ENCODE measurements at places on chromosomes 12 and 14. TPM values are rescaled to one million over a fixed set of nuclear protein-coding genes. Genes with fewer than 3 reads are reported as not detected.

DNA sequence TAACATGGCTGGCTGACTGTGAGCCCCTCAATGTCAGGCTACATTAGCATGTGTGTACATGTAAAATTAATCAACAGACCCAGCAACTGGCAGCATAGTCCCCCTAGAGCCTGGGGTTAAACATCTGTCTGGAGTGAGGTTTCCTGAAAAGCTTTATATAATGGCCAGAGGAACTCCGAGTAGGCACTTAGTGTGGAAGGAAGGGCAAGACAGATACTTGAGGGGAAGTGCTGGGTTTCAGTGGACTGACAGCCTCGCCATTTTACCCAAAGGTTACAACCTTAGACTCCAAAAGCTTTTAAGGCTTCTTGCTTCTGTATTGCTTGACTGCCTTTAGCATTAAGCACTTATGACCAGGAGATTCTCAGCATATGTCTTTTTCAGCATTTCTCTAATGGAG lies 430.8 kb downstream of the FLRT2 start:
- no peak for DNase-seq

DNA sequence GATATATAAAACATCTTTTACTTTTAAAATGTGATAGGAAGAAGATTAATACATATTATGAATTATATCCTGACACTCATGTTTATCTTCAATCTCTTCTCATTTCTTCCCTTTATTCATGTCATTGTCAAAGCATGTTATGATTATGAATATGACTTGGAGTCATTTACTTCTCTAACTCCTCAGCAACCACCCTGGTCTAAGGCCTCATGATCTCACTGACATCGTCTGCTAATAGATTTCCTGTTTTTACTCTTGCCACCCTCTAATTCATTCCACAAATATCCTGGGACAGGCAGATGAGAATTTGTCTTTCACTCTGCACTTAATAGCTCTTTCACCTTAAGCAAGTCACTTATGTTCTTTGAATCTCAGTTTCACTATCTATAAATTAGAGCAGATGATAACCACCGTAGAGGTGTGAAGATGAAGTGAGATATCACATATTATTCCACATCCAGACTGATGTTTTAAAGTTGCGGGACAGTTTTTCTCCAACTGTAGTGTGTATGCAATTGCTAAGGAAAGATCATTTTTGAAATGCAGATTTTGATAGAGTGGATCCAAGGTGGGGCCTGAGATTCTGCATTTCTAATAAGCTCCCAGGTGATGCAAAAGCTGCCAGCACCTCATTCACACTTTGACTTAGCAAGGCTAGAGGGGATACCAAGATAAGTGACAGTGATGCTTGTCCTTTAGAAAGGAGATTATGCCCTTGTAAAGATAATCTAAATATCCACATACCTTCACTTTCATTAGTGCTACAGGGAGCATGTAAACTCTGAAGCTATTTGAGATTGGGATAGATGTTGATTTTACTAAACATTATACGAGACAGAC lies 3.3 kb upstream of the IAPP start:
- no peak for DNase-seq

- DNase-seq: no peak
These were observed 46.0 kb downstream of the MYO1H start for GRCh38 chr12:109393437-109394345.

The TAS2R42 gene
- not detected for total RNA-seq

DNA sequence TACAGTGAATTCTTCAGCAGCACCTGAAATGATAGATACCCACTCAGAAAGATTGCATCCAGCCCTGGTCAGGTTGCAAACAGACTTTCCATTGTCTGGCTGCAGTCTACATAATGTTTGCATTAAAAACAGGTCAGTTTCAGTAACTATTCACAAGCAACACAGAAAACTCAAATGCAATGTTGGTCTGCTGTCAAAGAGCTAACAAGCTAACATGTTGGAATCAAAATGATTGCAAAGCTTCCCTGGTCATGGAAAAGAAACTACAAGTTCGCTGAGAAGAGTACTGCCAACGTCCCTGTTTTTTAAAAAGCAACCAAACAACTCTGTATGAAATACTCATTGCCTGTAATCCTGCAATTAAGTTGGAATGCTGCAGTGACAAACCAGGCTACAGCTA lies 374.7 kb downstream of the ADAMTS20 start:
- DNase-seq: no peak

The RASAL1 gene
- total RNA-seq: 0.64 TPM

- no peak for DNase-seq
These were observed 52.2 kb upstream of the SRP54 start for GRCh38 chr14:34930591-34931091.

DNA sequence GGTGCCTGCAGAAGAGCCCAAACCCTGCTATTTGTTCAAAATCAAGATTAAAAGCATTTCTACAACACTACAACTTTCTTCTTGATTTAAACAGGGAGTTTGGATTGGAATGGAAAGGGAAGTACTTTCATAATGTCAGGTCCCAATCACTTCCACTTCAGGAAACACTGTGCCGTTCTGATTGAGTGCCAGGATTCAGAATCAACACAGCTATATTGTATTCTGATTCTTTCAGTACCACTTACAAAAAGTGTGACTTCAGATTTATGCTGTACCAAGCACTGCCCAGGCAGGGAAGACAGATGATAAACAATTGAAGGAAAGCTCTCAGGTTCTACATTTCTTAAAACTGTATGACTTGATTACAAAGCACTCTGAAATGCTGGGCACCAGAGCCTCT lies 3.2 kb downstream of the TDP1 start:
- no peak for DNase-seq

DNA sequence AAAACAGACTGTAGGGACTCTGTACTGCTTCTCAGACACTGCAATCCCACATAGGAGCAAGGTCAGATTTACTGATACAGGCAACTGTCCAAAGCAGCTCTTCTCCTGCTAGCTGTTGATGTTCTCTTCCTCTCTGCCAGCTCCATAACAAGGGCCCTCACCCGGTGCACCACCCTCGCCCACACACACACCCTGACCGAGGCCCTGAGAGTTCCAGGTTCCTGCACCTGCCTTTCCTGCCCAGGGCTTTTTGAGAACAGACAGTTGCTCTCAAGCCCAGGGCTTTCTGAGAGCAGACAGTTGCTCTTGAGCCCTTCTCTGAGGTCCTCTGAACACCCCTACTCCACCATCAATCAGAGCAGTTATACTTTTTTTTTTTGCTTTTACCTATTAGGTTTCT lies 233.8 kb upstream of the GARIN6 start:
- no peak for DNase-seq

GRCh38 chr14:102799684-102800562 lies 22.7 kb downstream of the TRAF3 start:
- DNase-seq: no peak

DNA sequence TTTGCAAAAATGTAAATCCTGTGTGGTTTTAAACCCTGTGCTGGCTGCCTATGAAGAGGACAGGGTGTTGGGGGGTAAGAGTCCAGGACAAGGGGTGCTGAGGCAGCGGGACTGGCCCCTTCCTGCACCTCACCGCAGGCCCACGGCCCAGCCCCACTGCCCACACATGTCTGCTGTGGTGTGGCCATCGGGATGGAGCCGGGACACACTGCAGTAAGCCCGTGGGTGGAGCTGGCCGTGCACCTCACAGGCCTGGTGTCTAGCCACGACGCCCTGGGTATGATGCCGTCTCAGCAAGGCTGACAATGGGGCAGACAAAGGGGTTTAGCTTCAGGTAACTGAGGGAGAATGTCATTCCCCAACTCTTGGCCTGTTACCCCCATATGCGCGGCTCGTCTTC lies 19.6 kb downstream of the AMN start:
- no peak for DNase-seq

The ATXN7L3B gene
- 11.3 TPM for total RNA-seq

The TESPA1 gene
- total RNA-seq: not detected

The SRRM4 gene
- not detected for total RNA-seq

The FKBP11 gene
- total RNA-seq: 38.8 TPM

DNA sequence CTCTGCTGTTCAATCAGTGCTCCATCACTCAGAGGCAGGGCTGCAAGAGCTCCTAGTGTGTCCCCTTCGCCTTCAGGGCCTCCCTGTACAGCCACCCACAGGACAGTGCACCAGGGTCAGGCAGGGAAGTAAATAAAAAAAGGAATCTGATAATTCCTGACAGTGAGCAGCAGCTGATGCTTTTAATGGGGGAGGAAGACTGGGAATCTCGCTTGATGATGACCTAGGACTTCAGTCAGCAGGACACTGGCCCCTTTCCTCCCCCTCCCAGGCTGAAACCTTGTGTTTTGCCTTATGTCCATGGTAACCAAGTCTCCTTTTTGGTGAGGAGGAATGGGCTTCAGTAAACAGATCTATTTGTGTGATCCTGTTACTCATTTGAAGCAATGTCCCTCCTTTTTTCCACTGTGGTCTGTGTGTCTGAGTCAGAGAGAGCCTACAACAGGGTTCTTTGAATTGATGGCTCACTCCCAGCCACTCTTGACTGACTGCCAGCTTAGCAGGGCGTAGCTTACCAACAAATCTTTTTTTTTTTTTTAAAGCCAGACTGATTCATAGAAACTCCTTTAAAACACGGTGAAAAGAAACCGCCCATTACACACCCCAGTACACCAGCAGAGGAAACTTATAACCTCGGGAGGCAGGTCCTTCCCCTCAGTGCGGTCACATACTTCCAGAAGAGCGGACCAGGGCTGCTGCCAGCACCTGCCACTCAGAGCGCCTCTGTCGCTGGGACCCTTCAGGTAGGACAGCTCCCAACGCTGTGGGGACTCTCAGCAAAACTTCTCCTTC lies at the start of gene EMP1:
Gene EMP1, plus strand, starts transcription at position 597 of the 792 bp plus-strand sequence. CDS start 14,785 bp downstream, outside the sequence.
- peak; percentile 89 for DNase-seq

DNA sequence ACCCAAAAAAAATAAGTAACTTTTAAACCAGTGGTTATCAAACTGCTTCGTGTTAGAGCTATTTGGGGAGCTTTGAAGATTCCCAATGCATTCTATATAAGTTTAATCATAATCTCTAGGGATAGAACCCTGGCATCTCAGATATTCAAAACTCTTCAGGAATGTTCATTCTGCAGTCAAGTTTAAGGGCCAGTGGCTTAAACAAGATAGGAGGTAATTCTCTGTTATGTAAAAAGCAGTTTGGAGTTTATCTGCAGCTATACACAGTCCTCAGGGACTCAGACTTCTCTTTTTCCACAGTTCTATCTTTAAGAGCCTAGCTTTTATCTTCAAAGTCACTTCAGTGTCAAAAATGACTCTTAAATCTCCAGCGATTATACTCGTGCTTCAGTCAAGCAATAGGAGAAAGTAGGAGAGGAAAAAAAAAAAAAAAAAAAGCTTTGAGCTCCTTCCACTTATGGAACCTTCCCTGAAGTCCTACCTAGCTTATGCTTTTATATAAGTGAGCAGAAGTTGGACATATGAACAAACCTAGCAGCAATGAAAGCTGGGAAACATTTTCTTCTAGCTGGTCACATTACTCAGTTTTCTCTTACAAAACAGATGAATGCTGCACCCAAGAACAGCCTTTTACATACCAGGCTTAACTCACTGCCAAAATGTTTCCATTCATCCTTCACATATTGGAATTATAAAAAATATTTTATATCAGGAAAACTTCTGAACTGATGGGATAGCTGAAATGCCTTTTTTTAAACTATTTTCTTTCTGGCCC lies 302.8 kb downstream of the FSCB start:
- DNase-seq: no peak

DNA sequence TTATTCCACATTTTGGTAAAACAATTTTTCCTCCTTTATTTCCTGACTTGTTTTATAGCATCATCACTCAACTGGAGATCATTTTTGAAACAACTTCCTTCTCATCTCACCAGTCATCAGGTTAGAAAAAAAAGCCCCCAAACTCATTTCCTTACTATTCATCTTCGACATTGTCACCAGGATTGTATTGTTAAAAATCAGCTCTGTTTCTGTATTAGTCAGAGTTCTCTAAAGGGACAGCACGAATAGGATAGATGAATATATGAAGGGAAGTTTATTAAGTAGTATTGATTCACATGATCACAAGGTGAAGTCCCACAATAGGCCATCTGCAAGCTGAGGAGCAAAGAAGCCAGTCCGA lies 392.6 kb downstream of the FUT8 start:
- no peak for DNase-seq

The SMCO2 gene
- not detected for total RNA-seq

The PTPRR gene
- total RNA-seq: not detected

The TMEM179 gene
- total RNA-seq: not detected

- DNase-seq: no peak
These were observed 146.0 kb upstream of the SFSWAP start for GRCh38 chr12:131564845-131565244.

GRCh38 chr14:68926236-68926635 lies 52.9 kb downstream of the ACTN1 start:
- no peak for DNase-seq

- DNase-seq: no peak
These were observed 109.4 kb downstream of the TMEM30B start for GRCh38 chr14:61171727-61172126.

The MANSC4 gene
- not detected for total RNA-seq

- DNase-seq: no peak
These were observed 1208.8 kb downstream of the VRK1 start for GRCh38 chr14:98006008-98006407.

DNA sequence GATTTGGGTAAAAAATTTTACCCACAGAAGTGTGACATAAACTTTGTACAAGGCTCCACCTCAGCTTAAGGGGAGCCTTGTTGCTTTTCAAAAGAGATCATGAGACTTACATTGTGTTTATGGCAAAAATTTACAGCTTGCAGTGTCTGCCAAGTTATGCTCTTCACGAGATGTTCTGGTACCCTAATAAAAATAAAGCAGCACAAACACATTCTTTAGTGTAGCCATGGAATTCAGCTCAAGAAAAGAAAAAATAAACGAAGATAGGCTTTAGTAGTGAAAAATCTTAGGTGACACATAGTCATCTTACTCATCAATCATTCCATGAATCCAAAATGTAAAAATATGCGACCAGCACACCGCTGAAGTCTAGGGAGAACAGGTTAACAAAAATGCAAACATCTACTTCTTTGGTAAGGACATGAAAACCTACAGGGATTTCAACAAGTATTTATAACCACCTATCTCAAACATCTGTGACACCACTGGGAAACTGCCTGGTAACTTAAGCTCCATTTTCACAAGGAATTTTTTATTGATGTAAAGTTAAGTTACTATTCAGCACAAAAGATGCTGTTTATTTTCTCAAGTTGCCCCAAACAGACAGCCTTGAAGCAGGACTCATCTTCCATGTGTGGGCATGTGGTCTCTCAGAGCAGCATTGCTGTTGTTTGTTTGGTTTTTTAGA lies 32.9 kb downstream of the DMAC2L start:
- DNase-seq: no peak

DNA sequence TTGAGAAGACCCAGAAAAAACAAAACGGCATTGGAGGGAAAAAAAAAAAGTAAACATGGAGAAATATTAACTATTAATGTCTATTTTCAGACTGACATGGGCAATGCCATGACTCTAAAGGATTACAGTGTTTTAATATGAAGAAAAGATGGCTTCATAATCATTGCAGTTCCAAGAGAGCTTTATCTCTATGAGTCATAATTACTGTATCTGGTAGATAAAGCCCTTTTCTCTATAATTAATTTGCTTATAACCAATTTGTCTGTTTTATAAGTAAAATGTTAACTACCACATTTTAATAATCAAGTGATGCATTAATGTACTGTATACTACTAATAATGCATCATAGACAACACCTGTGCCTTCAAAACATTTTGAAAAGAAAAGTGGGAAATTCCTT lies 59.7 kb downstream of the CLIP1 start:
- DNase-seq: no peak
